ENCODE measurements at places on chromosomes 4 and X.

DNA sequence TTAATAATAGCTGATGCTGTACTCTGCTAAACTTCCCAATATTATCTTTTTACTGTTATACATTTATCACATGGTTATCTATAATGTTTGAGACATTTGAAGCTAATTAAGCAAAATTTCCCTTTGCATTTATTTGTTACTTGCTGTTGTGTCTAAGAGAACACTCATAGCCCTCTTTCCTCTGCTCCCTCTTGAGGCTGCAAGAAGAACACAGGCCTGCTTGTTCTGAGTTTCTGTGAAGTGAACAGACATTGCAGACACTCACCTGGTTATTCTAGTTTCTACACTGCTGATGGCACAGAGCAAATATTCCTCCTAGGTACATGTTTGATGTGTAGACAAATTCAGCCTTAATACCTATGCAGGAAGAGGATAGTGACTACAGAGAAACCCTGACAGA lies 367.8 kb downstream of the GASK1B start:
- no peak for DNase-seq

DNA sequence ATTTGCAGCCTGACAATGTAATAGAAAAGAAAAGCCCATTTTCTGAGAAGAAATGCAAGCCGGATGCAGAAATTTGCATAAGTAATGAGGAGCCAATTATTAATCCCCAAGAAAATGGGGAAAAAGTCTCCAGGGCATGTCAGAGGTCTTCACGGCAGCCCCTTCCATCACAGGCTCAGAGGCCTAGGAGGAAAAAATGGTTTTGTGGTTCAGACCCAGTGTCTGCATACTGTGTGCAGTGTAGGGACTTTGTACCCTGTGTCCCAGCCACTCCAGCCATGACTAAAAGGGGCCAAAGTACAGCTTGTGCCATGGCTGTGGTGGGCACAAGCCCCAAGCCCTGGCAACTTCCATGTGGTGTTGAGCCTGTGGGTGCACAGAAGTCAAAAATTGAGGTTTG lies 92.2 kb downstream of the SH3BGRL start:
- DNase-seq = no peak

- no peak for DNase-seq
Observed at GRCh38 chr4:139809757-139810140, 144.1 kb downstream of the MGST2 start.

DNA sequence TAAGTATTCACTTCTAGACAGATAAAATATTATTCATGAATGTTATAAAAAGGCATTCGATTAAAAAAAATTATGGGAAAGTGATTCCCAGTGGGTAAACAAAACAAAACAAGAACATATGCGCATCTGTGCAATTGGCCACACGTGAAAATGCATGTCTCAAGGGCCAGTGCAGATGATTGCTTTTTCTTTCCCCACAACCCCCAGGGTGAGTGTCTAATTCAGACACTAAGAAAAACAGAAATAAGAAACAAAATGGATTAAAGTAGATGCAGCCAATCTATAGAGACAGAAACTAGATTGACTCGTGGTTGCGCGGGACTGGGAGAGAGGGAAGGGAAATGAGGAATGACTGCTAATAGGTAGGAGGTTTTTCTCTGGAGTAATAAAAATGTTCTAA lies 49.5 kb downstream of the GPM6A start:
- DNase-seq = no peak

GRCh38 chr4:183165376-183165775 lies 66.3 kb downstream of the WWC2 start:
- no peak for DNase-seq

GRCh38 chr4:52098618-52099017 lies 47.5 kb downstream of the SPATA18 start:
- DNase-seq = no peak

- DNase-seq = no peak
Observed at GRCh38 chr4:69069085-69069484, 27.2 kb upstream of the UGT2B7 start.

Data from GM12892 (cell line).